Kidney capillary endothelial cell (primary cell): ENCODE measurements at places on chromosomes 5 and 9.
A peak's percentile ranks its signal among the peaks of the same experiment; 100 is the strongest.

GRCh38 chr5:90528601-90529193 lies 687 bp downstream of the LYSMD3 start:
- peak; percentile 16 for DNase-seq

DNA sequence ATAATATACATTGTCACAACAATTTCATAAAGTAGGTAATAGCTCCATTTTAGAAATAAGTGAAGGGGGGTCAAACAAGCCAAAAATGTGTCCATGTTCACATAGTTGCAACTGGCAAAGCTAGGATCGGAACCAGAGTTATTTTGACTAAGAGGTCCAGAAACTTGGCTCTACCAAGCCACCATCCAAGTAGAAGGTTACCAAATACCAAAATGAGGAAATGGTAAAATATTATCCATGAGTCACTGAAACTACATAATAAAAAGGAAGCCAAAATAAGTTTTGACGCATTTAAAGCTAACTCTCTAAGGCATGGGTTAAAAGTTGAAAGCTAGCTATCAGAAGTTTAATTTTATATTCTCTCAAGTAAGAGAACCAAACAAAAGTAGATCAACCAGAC lies 886.9 kb upstream of the DMAC1 start:
- DNase-seq, result no peak

DNA sequence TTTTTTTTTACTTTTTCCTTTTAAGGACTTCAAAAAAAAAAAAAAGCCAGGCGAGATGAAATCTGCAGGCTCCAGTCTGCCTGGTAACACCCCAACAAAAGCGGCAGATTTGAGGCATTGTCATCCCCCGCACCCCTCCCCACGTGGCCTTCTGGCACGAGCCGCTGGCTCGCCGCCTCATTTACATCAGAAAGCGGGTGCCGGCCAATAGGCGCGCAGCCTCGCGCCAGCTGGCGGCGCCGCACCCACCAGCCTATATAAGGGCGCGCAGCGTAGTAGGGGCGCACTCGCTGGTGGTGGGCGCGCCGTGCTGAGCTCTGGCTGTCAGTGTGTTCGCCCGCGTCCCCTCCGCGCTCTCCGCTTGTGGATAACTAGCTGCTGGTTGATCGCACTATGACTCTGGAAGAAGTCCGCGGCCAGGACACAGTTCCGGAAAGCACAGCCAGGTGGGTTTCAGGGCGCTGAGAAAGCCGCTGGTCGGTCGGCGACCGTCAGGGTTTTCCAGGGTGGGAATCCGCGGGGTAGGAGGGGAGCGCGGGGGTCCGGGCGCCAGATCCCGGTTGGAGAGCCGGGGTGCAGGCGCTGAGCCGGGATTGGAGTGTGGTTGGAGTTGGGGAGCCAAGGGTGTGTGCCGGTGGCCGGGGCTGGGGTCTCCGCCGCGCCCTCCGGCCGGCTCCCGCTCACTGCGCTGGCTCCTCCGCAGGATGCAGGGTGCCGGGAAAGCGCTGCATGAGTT lies at the start of gene GADD45G:
TSS of gene GADD45G (plus strand) at position 284 of the 736 bp plus-strand sequence. CDS start at position 394, 110 bp downstream.
- peak; percentile 86 for DNase-seq

- no peak for DNase-seq
Measured at GRCh38 chr5:68067291-68067690, 148.3 kb upstream of the PIK3R1 start.

DNA sequence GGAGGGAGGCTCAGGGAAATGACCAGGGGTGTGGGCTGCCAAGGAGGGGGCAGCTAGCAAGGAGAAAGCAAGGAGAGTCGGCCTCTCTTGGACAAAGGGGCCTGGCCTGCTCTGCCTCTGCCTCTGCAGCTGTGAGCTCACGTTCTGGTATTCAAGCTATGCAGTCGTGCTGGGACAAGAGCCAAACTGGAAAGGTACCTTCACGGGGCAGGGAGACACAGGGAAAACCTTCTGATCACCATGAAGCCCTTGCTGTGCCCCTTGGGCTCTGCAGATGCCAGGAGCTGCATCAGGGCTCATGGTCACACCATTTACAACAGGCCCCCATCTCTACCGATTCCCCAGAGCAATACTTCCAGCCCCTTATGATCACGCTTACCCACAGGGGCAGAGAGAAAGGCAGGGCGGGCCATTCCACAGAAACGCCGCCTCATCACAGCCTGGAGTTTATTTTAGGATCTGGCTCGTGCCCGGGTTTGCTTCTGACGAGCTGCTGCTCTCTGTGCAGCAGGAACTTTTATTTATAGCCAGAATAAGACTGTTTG lies 63.2 kb downstream of the PRRT1B start:
- DNase-seq, result no peak

DNA sequence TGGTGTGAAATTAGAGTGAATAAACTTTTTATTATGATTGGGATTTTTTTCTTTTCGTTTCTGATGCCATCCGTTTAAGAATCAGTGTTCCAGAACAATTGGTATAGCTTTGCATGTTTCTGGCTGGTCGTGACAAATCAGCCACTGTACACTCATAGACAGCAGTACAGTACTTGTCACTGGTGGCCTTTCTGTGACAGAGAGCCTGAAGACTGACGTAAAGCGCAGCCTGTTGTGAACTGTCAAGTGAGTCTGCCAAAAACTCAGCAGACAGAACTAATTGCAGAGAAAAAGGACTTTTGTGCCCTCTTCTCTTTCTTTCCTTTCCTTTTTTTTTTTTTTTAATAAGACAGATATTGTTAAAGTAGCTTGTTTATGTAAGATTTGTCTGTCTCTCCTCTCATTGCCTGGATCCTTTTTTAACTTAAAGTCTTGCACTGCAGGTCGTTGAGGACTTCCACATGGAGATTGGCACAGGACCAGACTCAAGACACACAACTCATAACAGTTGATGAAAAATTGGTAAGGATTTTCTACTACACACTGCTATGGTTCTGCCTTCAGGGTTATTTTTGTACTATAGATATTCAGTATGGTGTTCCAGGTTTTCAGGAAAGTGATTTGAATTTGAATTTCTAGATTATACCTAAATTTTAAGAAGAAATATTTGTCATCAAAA lies 42.7 kb downstream of the NDUFS4 start:
- DNase-seq, result no peak
